ENCODE measurements at places on chromosomes 11 and 22.

- DNase-seq, result no peak
Observed at GRCh38 chr22:31814942-31815341, 61.1 kb downstream of the DEPDC5 start.

- no peak for DNase-seq
Observed at GRCh38 chr11:123306531-123306930, 111.5 kb upstream of the CLMP start.

DNA sequence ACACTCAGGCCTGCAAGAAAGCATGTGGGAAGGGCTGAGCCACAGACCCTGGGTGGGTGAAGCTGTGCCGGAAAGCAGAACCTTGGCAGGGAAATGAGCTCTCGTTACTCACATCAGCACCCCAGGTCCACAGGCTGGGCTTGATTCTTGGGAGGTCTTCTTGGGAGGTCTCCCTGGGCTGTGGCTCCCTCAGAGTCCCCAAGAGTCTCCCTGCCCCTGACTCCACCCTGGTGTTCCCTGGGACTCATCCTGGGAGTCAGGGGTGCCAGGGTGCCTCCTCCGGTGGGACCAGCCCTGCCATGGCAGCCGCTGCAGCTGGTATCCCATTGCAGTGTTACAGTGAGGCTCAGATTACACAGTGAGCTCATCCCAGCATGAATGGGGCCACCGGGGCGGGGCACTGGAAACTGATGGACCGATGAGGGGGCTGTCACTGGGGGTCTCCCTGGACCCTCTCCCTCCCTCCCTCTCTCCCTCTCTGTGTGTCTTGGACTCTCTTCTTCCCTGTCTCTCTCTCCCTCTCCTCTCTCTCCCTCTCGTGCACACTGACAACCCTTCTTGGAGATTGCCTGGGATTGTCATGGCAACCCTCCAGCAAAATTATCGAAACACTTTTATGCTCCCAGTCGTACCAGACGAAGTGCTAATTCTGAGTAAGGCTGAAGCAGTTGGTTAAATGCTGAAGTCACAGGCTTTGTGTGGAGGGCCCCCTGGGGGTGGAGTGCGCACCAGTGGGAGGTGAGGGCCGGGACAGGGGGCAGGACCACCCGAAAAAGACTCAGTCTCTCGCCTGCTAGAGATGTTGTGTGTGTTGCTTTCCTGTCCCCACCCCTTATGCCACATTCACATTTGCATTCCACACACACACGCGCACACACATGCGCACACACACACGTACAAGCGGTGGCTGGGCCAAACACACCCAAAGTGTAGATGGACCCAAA lies 8.6 kb upstream of the C11orf96 start:
- no peak for DNase-seq

DNA sequence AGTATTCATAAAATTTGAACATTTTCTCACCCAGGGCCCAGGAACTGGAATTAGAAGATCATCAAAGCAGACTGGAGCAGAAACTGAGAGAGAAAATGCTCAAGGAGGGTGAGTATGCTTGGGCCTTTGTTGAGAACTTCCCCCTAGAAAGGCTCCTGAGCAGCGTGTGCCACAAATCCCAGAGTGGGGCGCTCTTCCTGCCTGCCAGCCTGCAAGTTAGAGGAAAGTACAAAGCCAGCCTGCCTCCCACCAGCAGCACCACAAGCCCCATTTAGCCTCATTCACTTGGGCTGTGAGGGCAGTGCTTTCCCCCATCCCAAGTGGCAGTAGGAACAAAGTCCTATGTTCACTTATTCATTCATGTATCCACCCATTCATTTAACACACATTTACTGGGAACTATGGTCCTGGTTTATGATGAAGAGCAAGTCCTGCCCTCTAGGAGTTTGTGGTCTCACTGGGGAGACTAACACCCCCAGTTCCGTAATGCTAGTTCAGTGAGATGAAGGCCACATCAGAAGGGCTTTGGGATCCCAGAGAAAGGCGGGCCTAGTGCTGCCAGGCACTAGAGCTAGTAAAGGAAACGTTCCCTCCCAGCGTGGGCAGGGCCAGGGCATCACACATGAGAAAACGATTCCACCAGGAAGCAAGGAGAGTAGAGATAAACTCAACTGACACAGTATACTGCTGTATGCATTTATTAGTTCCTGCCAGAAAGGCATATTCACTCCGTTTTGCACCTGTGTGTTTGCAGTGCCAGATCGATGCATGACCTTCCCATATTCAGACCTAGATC lies 22.4 kb upstream of the PARVA start:
- DNase-seq, result no peak

GRCh38 chr11:2989551-2989950 lies 2.6 kb downstream of the NAP1L4 start:
- no peak for DNase-seq

- no peak for DNase-seq
Observed at GRCh38 chr22:17872471-17872870, 98.2 kb upstream of the BID start.

DNA sequence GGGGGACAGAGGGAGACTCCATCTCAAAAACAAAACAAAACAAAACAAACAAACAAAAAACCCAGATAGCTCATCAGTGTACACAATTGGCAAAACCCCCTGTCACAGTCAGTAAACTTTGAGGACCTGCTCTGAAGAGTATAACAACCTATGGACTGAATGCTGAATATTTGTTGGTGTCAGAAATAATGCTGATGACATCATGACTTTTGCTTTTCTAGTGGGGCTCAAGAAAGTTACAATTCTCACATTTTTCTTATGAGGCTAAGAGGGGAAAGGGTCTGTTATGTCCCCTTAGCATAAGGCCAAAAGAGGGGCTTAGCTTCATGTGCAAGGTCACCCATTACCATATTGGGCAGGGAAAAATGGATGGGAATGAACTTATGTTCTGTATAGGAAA lies 207.4 kb downstream of the NELL1 start:
- no peak for DNase-seq

DNA sequence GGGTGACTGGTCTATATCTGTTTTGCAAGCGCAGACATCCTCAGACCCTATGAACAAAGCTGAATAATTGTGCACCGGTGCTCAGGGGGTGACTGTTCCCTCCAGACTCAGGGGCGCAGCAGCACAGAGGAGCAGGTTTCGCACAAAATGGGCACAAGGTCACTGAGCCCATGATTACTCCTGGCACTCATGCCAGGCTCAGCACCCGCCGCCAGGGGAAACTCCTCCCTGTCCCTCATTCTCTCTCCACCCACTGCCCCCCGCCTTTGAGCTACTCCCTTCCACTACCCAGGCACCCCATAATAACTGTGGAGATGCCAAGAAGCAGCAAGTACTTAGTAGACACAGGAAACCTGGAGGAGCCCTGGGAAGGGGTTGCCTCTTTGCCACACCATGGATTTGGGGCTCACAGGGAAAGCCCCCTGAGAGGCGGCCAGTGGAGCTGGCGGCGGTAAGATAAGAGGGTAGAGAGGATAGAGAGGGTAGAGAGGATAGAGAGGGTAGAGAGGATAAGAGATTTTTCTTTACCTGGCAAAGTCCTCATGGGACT lies 198.8 kb downstream of the CTTN start:
- no peak for DNase-seq

DNA sequence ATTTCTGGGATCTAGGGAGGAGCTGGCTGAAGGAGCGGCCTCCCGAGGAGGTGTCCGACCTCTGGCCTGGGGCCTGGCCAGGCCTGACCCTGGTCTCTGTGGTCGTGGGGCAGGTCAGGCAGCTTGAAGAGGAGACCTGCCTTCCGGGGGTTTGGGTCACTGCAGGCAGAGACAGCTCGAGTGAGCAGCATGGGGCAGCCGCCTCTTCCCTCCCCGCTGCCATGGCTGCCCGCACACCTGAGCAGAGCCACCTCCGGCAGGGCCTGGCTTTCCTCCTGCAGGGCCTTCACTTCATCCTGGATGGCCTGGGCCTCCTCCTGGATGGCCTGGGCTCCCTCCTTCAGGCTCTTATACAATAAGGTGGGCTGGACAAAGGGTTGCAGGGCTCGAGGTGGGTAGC lies 8.0 kb upstream of the NAALADL1 start:
- DNase-seq, result no peak

DNA sequence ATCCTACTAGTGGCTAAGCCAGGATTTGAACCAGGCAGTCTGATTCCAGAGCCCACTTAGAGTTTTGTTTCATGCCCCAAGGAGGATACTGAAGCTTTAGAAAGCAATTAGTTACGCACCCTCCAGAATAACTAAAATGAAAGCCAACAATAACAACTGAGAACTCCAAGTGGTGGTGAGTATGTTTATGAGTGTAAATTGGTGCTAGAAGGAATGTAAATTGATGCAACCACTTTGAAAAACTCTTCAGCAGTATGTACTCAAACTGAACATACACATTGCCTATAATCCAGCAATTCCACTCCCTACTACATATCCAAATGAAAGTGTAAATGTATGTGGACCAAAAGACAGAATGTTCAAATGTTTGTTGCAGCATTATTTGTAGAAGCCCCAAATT lies 6.7 kb upstream of the ARL14EP start:
- DNase-seq, result no peak

DNA sequence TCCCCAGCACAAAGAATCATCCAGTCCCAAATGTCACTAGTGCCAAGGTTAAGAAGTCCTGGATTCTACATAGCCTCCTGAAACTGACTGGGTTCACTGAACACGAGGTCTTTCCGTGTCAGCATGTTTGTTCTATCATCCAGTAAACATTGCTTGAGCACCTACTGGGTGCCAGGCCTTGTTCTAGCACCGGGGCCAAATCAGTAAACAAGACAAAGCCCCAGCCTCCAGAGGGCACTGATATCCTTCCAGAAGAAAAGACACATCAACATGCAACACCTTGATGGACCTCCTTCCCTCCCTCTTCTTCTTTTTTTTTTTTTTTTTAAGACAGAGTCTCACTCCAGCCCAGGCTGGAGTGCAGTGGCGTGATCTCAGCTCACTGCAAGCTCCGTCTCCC lies 26.9 kb downstream of the TPST2 start:
- no peak for DNase-seq

DNA sequence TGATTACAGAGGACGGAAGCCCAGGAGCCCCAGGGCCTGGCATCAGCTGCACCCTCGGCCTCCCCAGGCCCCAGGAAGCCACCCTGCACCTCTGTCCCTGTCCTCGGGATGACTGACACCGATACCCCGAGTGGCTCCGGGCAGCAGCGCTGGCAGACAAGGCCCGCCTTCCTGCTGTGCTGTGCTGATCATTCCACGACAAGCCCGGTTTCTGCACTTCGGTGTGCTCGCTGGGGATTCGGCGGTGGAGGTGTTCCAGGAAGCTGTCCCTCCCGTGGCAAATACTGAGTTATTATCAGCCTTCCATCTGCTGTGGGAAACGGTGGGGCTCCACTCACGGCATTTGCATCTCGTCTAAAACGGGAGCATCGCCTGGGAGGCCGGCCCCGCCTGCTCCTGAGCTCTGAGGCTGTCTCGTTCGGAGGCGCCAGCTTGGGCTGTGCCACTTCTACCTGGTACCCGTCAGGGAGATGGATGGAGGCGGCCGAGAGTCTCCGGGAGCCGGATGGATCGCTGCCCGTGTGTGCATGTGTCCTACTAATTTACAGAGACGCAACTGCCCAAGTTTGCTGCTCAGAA lies 506.1 kb downstream of the BRD1 start:
- DNase-seq, result no peak

- no peak for DNase-seq
Observed at GRCh38 chr11:134413826-134414731, 2.0 kb upstream of the B3GAT1 start.

DNA sequence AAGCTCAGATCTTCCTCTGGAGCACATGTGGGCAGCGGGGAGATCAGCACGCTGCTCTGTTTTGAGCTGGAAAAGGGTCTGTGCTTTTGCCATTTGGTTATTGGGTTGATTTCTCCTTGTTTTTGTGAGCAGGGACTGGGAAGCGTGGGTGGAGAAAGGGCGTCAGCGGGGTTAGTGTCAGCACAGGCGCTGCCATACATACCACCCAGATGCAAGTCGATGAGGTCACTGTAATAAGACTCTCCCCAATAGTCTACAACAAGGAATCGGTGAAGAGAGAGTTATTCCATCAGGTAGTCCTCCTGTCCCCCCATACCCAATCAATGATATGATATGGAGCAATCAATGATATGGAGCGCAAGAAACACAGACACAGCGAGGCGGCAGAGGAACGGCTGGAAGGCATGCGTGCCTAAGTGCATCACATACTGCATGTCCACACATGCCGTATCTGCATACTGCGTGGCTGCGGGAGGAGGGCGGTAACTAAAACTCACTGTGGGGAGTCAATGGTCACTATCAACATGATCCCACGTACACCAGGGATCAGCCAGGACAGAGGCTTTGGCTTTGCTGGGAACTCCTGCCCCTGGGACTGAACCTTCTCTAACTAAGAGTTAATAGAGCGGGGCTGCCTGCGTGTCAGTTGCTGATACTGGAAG lies 29.5 kb upstream of the BID start:
- no peak for DNase-seq

DNA sequence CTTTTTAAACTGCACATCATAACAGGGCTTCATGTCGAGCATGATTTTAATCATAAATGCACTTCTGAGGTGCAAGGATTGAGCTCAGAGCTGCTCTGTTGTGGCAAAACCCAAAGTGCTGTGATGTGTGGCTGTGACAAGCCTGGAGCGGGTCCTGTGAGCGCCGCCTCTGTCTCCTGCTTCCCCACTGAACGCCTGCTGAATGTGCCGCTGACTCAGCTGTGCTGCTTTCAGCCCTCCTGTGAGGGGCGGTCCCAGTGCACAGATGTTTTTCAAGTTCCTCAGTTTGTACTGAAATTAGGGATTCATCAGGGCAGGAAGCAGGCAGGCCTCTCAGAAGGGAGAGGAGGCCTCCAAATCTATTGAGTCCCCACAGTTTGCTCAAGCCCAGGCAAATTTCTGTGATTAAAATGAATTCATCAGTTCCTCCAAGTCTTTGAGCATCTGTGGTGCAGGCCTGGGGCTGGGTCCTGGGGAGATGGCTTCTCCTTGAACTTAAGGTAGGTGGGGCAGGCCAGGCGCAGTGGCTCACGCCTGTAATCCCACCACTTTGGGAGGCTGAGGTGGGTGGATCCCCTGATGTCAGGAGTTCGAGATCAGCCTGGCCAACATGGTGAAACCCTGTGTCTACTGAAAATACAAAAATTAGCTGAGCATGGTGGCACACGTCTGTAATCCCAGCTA lies 3.0 kb upstream of the GTSE1 start:
- DNase-seq, result no peak

GRCh38 chr22:48757985-48758561 lies 1069.6 kb downstream of the BRD1 start:
- DNase-seq, result peak; percentile 0

DNA sequence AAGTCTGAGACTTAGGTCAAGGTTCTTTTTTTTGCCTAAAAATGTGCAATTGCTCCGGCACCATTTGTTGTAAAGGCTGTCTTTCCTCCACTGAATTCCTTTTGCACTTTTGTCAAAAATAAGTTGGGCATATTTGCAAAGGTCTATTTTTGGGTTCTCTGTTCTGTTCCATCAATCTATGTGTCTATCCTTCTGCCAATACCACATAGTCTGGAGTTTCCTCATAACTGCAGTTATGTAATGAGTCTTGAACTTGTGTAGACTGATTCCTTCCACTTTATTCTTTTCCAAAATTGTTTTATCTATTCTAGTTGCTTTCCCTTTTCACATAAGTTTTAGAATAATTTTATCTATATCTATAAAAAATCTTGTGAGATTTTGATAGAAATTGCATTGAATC lies 6.7 kb downstream of the KCNJ5 start:
- no peak for DNase-seq

Data from NCI-H187 treated with DMSO at 0.1 percent for 48 hours (cell line).